Cardiac fibroblast (primary cell): ENCODE measurements at places on chromosomes 6 and 20.

DNA sequence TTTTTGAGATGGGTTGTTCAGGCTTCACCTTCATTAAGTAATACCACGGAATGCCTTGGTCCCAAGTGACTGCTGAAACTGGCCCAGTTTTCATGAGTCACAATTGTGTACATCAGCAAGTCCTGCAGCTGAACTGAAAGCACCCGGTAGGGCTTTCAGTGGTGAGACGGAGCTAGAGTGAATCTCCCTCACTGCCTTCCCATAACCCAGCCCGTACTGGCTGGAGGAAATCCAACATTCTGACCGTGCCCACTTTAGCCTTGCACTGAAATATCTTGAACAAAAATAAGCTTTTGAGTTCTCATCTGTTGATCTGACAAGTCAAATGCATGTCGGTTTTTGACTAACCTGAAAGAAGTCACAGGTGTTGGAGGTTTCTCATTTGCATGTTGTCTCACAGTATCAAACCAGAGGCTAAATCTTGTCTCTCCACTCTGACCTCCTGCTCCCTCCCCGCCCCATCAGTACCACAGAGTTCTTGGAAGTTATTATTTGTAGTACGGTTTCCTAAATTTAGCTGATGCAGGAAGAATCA is 35.9 kb downstream of the DUSP22 start:
- peak; percentile 94 for DNase-seq

DNA sequence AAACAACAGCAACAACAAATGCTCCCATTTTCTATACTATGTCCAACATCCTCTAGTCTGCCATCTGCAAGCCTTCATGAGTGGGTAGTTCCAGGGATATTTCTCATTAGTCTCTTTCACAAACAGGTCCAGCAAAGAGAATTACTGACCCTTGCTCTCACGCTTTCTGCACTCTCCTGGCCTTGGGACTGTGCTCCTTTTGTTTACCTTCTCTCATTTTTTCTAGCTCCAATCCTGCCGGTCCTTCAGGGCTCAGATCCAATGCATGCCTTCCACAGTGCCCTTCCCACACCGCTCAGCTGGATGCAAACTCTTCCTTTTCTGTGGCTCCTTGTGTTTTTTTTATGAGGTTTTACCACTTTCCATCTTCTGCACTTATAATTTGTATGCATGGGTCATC is 47.2 kb downstream of the ADTRP start:
- no peak for DNase-seq

- no peak for DNase-seq
These were observed 25.0 kb upstream of the SLC35D3 start for GRCh38 chr6:136897071-136897470.

- DNase-seq = no peak
These were observed 32.4 kb downstream of the UBD start for GRCh38 chr6:29527126-29527525.

GRCh38 chr20:56516631-56517030 is 7.9 kb upstream of the FAM209A start:
- DNase-seq = no peak

DNA sequence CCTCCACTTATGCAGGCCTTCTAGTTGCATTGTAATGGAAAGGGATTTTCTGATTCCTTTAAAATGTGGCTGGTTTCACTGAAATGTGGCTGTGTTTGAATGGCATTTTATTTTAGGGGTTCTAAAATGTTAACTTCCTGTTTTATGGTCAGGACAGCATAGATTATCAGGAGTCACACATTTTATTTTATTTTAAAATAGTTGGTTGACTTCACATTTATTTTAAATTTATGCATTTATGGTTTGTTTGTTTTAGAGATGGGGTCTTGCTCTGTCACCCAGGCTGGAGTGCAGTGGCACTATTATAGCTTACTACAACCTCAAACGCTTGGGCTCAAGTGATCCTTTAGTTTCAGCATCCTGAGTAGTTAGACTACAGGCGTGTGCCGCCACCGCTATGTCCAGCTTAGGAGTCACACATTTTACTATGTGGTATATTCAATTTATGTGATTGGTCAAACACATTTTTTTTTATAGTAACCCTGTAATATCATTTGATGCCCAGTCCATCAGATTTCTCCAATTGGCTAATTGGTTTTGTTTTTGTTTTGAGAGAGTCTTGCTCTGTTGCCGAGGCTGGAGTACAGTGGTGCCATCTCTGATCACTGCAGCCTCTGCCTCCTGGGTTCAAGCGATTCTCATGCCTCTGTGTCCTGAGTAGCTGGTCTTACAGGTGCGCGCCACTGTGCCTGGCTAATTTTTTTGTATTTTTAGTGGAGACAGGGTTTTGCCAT is 2.3 kb downstream of the DTD1 start:
- DNase-seq = no peak

GRCh38 chr6:100905067-100905466 is 23.9 kb upstream of the ASCC3 start:
- DNase-seq = no peak

- DNase-seq = no peak
These were observed 209.3 kb downstream of the GMDS start for GRCh38 chr6:2035826-2036709.

- DNase-seq = no peak
These were observed 191.6 kb downstream of the C6orf118 start for GRCh38 chr6:165117806-165118205.

GRCh38 chr6:13445744-13446115 is 41.7 kb downstream of the GFOD1 start:
- DNase-seq = no peak
